NCI-H146 (cell line): ENCODE measurements at places on chromosomes 16 and 17.

DNA sequence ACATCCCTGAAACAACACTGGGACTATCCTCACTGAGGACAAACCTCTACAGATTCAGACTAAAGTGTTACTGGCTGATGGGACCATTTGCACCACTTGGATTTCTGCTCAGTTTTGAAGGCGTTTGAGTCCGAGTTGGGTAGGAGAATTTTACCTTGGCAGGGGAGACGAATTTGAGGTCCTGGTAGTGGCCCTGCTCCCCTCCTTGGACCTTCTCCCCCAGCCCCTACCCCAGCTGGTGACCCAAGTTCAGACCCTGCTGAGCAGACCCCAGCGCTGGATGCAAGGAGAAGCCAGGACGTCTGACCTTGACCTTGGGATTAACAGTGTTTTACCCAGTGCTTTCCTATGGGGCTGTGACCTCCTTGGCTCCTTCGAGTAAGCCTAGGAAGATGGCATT lies 13.6 kb downstream of the CACNG5 start:
- DNase-seq, result no peak

DNA sequence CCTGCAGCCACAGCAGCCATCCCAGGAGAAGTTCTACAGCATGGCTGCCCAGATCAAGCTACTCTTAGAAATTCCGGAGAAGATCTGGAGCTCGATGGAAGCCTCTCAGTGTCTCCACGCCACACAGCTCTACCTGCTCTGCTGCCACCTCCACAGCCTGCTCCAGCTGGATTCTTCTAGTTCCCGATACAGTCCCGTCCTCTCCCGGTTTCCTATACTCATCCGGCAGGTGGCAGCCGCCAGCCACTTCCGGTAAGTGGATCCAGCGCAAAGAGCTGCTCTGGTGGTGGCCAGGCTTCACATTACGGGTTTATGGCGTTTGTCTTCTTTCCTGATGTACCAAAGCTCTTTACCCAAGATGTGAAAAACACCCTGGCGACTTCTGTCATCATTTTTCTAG lies 3.6 kb downstream of the COG1 start:
- DNase-seq, result peak; percentile 14

DNA sequence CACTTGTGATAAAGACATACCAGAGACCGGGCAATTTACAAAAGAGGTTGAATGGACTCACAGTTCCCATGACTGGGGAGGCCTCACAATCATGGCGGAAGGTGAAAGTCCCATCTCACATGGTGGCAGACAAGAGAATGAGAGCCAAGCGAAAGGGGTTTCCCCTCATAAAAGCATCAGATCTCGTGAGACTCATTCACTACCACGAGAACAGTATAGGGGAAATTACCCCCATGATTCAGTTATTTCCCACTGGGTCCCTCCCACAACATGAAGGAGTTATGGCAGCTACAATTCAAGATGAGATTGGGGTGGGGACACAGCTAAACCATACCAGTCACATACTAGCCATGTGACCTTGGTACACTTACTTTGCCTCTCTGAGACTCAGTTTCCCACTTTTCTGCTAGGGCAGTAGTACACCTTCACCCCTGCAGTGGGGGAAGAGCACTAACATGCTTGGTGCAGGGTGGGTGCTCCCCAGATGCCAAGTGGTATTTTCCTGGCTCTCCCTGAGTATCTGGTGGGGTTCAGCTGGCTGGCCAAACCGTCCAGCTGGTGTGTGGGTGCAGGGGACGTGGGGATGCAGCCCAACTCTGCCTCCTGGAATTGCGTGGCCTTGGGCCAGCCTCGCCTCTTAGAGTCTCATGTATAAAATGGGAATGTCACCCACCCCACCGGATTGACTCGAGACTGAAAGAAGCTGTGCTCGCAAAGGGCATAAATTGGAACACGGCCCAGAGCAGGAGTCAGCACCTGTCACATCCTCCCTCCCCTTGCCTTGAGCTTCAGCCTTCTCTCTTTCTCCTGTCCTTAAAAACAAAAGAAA lies 364.1 kb downstream of the CPPED1 start:
- DNase-seq, result no peak

GRCh38 chr17:61970030-61970429 lies 42.2 kb upstream of the INTS2 start:
- DNase-seq, result no peak

GRCh38 chr16:22847690-22848089 lies 33.7 kb downstream of the HS3ST2 start:
- no peak for DNase-seq

GRCh38 chr16:57945740-57946138 lies 25.2 kb downstream of the CNGB1 start:
- no peak for DNase-seq

DNA sequence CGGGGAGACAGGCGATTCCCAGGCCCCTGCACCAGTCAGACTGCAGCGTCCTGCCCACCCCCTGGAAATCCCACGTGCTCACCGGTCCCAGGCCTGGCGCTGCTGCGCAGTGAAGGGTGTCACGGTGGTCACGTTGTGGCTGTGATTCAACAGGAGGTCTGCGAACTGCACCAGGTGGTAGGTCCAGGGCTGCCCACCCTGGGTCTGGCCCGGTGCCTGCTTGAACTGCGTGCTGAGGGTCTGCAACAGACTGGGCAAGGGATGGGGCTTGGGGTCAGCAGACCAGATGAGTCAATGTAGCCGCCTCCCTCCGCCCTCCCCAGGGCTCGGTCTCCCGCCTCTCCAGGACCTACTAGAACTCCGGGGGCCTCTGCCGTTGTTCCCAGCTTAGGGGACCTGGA lies 7.1 kb downstream of the MYBBP1A start:
- no peak for DNase-seq
